ENCODE measurements at places on chromosomes 5 and 9.

DNA sequence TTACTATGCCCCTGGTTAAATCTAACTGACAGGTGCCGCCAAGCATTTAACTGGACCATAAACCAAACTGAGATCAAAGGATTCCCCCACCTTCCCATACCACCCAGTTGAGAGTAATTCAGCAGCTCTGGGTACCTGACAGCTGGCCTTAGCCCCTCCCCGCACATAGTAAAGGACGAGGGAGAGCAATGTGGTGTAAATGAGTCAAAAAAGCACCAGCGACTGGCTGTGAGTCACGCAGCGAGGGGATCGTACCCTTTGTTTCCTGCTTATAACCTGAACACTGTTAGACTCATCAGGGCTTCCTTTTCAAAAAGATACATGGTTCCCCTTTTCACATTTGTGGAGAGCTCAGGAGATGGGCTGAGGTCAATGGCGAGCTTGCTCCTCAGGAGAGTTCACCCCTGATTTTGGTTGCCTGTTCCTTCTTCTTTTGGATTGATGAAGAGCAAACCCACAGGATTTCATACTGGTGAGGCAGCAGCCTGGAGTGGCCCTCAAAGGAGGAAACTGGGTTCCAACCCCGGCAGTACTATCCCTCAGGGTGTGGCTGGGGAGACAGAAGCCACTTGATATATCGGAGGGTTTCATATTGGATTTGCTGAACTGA, 71.5 kb downstream of the ANKRD33B start:
- peak; percentile 62 for DNase-seq

DNA sequence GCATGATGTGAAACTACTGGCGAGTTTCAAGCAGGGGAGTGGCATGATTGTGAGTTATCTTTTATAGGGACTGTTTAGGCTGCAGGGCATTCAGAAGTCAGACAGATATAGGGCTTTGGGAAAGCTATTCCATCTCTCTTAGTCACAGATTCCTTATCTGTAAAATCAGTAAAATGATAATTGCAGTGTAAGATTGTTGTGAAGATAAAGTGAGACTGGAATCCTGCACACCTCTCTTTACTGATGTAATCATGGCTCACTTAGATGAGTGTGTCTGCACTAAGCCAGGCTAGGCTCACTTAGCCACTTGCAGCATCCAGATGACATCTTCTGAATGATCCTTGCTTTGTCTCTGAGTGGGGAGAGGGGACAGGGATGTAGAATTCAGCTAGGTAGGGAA, 81.8 kb upstream of the MAMDC2 start:
- no peak for DNase-seq

- DNase-seq, result no peak
Measured at GRCh38 chr9:85001925-85002324, 332.4 kb downstream of the NTRK2 start.

DNA sequence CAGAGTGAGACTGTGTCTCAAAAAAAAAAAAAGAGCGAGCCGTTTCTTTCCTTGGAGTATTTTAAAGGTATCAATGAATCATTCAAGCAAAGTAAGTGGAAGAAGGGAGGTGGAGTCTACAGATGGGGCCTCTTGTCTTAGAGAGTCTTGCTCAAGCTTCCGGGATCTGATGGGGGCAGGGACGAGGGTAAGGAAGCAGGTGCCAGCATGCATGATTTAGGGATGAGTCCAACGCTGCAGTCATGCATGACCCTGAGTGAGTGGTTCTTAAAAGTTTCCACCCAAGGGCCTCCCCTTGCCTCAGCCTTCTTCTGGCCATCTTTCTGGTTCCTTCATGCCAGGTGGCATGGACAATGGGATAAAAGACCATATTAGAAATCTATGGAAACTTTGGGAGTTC, 79.6 kb downstream of the MYO10 start:
- DNase-seq, result no peak

- no peak for DNase-seq
Measured at GRCh38 chr5:177430972-177431316, 4.5 kb downstream of the GRK6 start.

GRCh38 chr5:160092960-160093707, 26.1 kb downstream of the PWWP2A start:
- DNase-seq, result no peak

- DNase-seq, result peak; percentile 72
Measured at GRCh38 chr5:63401436-63402046, 560.7 kb downstream of the HTR1A start.

DNA sequence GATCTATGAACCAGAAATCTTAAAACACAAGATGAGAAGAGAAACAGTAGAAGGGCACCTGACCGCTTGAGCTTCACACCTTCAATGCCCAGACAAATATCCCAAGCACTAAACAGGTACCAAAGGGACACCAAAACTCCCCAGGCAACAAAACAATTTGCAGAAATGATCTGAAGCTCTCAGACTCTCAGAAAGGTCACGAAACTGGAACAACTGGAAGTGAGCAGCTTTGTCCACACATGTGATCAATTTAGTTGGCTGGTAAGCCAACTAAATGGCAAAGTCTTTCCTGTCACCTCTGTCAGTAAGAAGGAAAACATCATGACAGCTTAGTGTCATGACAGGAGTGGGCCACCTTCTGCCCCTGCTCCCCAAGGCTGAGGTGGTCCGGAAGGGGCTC, 4.1 kb downstream of the IPPK start:
- no peak for DNase-seq

- no peak for DNase-seq
Measured at GRCh38 chr9:76713381-76713780, 50.9 kb upstream of the PCA3 start.

- DNase-seq, result no peak
Measured at GRCh38 chr5:125525356-125525755, 778.9 kb upstream of the ZNF608 start.

- no peak for DNase-seq
Measured at GRCh38 chr9:117403403-117403811, 11.4 kb downstream of the ASTN2 start.

DNA sequence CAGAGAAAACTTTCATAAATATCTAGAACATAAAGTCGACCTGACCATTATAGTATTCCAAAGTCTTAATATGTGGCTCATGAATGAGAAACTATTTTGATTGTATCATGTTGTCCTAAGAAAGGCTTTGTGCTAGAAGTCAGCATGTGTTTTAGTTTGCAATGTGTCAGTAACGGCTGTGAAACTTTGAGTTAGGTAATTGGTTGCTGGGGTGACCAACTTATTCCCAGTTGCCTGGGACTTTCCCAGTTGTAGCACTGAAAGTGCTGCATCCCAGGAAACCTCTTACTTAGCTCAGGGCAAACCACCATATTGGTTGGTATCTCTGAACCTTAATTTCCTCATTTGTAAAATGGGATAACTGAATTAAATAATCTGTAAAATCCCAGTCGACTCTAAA, 114.6 kb upstream of the SLC12A2 start:
- no peak for DNase-seq

DNA sequence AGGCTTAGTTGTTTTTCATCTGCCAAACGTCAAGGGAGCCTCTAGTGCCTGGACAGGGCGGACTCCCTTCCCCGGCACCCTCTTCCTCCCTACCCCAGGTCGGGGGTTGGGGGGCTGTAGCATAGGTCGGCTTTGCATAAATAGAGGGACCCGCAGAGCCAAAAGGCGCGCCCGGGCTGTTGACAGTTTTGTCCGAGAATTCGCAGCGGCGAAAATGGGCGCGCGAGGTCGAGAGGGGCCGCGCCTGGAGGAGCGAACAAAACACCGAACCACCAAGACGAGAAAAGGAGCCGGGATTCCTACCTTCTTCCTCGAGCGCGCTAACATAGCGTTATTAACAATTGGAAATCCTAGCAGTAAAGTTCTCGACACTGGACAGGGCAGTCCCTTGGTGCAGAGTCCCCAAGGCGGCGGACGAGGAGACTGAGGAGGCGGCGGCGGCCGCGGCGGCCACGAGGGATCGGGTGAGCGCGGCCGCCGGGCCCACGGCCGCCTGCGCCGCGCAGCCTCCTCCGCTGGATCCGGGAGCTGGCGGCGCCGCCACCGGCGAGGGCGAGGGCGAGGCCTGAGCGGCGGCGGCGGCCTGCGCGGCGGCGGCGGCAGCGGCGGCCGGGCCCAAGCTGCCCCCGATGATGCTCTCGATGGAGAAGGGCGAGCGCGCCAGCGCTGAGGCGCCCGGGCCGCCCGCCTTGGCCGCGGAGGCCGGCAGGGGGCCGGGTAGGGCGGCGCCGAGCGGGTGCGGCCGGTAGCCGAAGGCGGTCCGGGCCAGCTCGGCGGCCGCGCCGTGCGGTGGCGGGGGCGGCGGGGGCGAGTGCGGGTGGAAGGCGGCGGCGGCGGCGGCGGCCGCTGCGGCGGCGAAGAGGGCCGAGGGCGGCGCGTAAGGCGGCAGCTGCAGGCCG, 1.7 kb downstream of the FOXD1 start:
- DNase-seq, result no peak

DNA sequence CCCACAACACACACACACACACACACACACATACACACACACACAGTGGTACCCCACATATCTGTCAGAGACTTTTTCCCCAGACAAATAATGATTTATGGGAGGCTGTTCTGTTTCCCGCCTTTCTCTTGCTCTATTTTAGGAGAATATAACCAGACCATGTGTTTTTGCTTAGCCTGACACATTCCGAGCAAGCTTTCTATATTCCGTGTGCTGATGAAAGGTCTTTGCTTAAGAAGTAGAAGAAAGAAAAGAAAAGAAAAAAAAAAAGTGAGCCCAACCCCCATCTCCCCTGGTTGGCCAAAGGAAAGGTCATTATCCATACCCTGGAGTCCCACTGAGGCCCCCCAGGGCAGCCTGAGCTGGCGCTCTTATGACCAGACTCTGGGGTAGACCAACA, 338.6 kb downstream of the SLIT3 start:
- no peak for DNase-seq

- DNase-seq, result no peak
Measured at GRCh38 chr5:6736106-6736505, 22.9 kb downstream of the TENT4A start.

- no peak for DNase-seq
Measured at GRCh38 chr5:82591021-82591515, 312.9 kb upstream of the RPS23 start.

DNA sequence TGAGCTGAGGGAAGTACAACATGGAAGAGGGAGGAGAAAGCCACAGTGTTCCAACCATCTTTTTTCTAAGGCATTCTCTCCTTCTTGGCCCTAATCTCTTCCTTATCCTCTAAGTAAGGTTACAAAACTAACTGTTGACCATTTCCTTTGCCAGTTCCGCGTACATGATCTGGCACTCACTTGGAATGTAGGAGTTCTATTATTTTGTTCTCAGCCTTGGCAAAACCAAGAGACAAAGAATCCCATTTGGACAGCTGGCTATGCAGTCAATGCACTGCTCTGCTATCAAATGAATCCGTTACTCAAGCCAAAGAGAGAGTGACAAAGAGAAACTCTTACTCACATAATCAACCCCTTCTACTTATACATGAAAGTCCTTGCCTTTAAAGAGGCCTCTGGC, 410.3 kb downstream of the DTWD2 start:
- no peak for DNase-seq

DNA sequence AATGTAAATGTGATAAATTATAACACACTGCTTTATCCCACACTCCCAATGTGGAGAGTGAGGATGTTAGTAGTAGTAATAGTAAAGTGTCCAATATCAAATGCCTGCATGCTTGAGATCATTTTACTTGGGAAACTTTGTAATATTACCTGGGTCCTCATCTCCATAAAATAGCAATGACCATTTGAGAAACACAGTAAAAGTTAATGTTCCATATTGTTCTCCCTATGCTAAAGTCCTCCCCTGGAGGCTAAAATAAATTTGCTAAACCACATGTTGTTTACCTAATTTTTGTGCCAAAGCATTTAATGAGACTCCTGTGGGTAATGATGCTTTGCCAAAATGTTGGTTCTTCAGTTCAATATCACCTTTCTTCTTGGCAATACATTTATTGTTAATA, 291.2 kb downstream of the CDH10 start:
- DNase-seq, result no peak

DNA sequence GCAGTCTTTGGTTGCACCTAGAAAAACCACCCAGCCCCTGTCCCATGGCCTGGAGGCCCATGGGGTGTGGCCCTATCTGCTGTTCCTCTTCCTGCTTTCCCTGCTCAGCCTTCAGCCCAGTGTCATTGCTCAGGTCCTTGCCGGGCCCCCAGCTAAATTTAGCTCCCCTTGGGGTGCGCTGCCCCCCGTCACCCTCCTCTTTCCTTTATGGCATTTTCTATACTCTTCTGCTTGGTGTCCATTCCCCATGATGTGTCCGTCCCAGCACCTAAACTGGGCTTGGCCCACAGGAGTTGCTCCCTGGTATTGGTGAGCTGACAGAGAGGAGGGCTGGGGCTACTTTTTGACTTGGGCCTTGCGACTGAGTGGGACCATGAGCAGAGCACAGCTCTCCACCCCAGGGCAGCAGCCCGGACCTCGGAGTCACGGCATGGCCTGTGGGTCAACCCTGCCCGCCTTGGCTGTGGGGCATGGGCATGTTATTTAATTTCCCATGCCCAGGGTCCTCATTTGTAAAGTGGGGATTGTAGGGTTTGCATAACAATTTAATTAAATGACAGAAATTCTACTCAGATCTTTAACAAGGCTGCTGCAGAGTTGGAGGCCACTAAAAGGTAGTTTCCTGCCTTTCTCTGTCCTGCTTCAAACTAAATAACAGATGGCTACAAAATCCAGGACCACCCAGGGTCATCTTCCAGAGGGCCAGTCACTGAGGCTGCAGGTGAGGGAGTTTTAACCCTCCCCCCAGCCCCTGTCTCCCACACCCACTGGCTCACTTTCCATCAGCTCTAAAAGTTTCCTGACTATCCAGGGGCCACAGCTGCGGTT, 98.2 kb downstream of the DAP start:
- no peak for DNase-seq

GRCh38 chr5:110038297-110038997, 348.7 kb downstream of the MAN2A1 start:
- DNase-seq, result no peak

DNA sequence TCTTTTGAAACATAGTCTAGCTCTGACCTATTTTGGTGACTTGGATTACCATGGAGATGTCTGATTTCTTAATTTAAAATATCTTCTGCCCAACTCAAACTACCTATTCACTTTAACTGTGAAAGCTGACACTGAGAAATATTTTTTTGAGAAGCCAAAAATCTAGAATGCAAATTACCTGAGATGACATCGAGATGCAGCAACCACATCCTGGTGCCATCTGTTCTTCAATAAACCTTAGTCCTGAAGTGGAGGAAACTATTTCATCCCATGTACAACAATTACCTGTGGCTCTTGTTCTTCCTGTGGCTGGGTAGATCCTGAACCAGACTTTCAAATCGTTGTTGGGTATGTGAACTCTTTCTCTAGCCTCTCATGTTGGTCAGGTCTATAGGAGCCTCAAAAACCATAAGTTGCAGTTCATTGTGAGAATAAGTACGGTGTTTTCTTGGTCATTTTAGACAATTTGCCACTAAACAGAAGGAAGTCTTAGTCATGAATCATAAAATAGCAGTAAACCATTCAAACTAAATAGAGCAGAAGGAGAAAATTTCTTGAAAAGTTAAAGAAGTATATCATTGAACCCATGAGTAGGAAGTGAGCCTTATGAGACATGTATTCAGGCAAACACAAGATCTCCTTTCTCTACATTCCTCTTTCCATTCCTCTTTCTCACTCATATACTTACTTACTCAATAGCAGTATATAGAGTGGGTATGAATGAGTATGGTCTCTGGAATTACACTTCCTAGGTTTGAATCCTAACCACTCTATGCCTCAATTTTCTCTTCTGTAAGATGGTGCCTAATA, 176.0 kb downstream of the HMHB1 start:
- DNase-seq, result no peak

Data from mucosa of descending colon (tissue), 3 donors.